Liver (tissue), 10 donors: ENCODE measurements at places on chromosomes 12 and 14.

GRCh38 chr14:73242357-73242901, 5.1 kb downstream of the PAPLN start:
- DNase-seq, result no peak

DNA sequence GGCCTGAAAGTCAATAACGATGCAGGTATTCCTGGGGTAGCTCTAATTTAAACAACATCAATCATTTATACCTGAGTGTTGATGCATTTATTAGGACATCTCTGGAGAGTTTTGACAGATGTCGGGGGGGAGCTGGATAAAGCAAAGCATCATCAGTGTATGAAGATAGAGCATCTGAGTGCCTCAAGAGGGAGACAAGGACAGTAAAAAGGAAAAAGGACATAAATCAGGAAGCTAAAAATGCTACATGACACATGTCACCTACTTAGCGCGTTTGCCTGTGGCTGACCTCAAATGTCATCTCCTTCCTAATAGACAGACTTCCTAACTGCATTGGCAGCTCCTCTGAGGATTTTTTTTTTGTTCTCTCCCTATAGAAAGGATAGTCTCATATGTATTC, 259.5 kb upstream of the PKP2 start:
- DNase-seq, result no peak

DNA sequence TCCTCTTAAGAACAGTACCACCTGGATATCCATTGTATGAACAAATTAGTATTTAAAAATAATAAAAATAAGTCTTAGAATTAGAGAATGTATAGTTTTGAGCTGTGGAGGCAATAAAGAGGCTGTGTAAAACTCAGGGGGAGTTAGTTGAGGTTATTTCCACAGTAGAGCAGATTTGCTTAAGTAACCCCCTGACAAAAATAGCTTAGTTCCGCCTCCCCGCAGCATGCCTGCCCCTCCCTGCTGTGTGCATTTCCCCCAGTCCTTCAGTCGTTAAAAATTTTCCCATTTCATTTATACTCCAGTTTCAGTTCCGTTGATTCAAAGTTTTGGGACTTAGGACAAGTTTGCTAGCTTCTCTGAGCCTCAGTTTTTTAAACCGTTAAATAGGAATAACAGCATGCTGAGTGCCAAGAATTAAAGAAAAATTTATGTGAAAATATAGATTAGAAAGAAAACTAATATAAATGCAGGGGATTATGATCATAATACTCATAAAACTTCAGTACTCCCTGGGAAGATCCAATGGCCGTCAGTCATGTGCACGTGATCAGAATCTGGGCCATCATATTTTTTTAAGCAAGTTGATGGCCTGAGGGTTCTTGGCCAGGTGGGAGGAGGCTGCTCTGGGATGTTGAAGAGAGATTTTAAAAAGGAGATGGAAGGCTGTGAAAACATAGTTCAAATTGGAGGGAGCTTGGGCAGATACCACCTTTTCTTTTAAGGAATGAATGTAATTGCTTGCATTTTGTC, 14.5 kb upstream of the SLC38A2 start:
- no peak for DNase-seq

- no peak for DNase-seq
Measured at GRCh38 chr12:96302687-96303310, 97.4 kb downstream of the CDK17 start.

DNA sequence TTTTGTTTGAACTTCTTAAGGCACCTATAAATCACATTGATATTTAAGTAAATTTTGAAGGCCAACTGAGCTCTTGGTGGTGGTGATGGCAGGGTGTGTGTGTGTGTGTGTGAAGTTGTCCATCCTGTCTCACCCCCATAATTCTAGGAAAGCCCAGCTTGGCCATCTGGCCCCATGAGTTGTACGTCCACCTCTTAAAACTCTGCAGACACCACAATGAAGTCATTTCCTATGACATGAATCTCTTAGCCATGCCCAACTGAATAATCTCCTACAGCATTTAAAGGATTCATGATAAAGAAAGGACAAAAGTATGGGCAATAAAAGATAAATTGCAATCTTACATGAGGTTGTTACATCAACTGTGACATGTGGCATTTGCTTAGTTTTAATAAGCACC, 123.4 kb downstream of the TTC7B start:
- DNase-seq, result no peak
